Skin of body (tissue), 3 donors: ENCODE measurements at places on chromosomes 4 and X.

GRCh38 chr4:123809864-123810263 is 413.3 kb downstream of the SPRY1 start:
- DNase-seq, result peak; percentile 23

GRCh38 chrX:4118666-4119530 is 405.4 kb upstream of the PRKX start:
- DNase-seq, result no peak

- peak; percentile 10 for DNase-seq
Observed at GRCh38 chrX:105821471-105822121, 743 bp upstream of the NRK start.

- no peak for DNase-seq
Observed at GRCh38 chr4:40804598-40804997, 54.8 kb downstream of the NSUN7 start.

- DNase-seq, result no peak
Observed at GRCh38 chr4:135269125-135269890, 1067.7 kb upstream of the PABPC4L start.

GRCh38 chr4:77593993-77594392 is 11.6 kb upstream of the CXCL13 start:
- DNase-seq, result no peak

- no peak for DNase-seq
Observed at GRCh38 chrX:130771648-130772047, 131.4 kb downstream of the ENOX2 start.

DNA sequence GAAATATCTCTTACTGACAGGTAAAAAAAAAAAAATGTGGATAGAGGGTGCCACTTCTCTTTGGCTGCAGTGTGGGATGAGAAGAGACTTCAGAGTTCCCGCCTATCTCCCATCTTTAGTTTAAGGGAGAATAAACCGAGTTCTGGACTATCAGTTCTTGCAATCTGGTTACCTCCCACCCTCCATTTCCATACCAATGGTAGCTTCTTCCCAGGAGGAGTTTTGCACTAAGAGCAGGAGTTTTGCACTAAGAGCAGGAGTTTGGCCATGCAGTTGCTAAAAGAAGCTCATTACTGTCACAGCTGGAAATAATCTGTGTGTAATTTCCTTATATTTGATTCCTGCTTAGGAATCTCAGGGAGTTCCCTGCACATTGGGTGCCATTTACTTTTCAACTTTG is 10.8 kb upstream of the GUCY1B1 start:
- no peak for DNase-seq

GRCh38 chrX:133746593-133746992 is 238.8 kb downstream of the GPC3 start:
- DNase-seq, result no peak

DNA sequence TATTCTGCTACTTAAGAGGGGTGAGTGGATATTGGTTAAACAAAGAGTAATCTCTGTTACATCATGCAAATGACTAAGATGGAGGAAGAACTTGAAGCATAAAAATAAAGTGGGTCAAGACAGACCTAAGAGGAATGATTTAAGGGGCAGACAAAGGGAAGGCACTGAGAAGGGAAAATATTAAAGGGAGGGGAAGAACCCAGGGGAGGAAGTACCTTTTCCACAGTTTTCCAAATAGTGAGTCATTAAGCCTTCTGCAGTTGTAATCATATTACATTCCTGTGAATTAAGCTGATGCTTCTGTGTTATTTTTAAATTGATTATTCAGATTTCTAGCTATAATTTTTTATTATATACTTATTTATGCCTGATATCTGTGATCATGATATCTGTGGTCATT is 253.3 kb downstream of the CENPC start:
- DNase-seq, result no peak

DNA sequence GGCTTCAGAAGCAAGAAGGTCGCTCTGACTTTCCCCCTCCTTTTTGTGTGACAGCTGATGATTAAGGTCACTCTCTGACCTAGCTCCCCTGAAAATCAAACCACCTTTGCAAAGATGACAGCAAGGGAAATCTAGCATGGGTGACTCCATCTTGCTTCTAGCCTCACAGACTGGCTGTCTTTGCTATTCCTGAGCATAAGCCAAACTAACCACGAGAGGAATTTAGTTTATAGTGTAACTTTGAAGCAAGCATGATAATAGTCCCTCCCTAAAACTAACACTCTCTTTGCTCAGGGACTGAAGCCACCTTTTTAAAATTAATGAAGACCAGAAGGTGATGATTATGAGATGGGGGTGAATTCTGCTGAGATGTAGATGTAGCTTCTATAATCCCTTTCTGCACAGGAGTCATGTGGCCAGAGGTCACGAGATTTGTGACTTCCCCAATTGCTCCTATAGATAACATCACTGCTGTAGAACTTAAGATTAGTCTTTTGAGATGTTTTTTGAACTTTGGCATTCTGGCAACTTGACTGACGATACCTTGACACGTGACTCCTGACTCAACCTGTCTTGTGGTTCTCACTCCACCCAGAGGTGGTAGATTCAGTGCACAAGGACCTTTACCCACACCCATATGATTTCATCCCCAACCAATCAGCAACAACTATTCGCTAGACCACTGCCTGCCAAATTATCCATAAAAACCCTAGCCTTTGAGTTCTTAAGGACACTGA is 14.9 kb upstream of the PDE5A start:
- DNase-seq, result no peak

DNA sequence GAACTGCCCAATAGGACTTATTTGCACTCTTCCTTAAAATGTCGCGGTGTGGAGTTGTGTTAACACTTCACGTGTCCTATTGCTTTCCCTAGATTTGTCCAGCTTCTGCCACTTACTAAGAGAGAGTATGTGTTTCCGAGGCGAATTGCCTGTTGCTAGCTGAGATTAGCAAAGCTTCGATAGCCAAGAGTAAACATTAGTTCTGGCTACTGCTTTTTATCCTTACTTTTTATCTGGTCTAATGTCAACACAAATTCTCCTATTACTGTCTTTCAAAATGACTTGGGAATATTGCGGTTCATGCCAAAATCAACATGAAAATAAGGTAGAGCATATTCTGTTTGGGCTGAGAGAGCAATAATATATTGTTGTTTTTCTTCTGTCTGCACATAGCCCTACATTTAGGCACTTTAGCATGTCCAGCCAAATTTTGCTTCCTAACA is 90.4 kb upstream of the VEGFC start:
- DNase-seq, result no peak

GRCh38 chrX:101595739-101596419 is 21.9 kb downstream of the ARMCX6 start:
- no peak for DNase-seq
